ENCODE measurements at places on chromosomes 4 and X. TPM values are rescaled to one million over a fixed set of nuclear protein-coding genes. Genes with fewer than 3 reads are reported as not detected.

TMSB15B gene
- 1.9 TPM for total RNA-seq

HCFC1 gene
- 35.7 TPM for total RNA-seq

STPG2 gene
- 0.24 TPM for total RNA-seq

CD38 gene
- 5.7 TPM for total RNA-seq

TECRL gene
- 748 TPM for total RNA-seq

FHIP1A gene
- total RNA-seq: 13.0 TPM

SNX25 gene
- 16.6 TPM for total RNA-seq

HERC5 gene
- 2.4 TPM for total RNA-seq

AGTR2 gene
- not detected for total RNA-seq

BEX5 gene
- total RNA-seq: 1.4 TPM

NALF2 gene
- total RNA-seq: 60.5 TPM

SPARCL1 gene
- total RNA-seq: 482 TPM

ACSL4 gene
- total RNA-seq: 69.2 TPM

USP17L12 gene
- not detected for total RNA-seq

MAGED4B gene
- 2.2 TPM for total RNA-seq

RHOH gene
- total RNA-seq: 0.68 TPM

CCNQ gene
- 31.4 TPM for total RNA-seq

PRR32 gene
- 3.9 TPM for total RNA-seq

SATL1 gene
- total RNA-seq: 0.12 TPM

MAGEB2 gene
- not detected for total RNA-seq

TMPRSS11F gene
- total RNA-seq: not detected

All from left cardiac atrium (tissue), 4 donors.